ENCODE measurements at places on chromosomes 2 and 18.

- DNase-seq = no peak
Observed at GRCh38 chr2:183490914-183491313, 366.7 kb downstream of the NUP35 start.

- no peak for DNase-seq
Observed at GRCh38 chr2:69384618-69385081, 2.4 kb downstream of the GFPT1 start.

DNA sequence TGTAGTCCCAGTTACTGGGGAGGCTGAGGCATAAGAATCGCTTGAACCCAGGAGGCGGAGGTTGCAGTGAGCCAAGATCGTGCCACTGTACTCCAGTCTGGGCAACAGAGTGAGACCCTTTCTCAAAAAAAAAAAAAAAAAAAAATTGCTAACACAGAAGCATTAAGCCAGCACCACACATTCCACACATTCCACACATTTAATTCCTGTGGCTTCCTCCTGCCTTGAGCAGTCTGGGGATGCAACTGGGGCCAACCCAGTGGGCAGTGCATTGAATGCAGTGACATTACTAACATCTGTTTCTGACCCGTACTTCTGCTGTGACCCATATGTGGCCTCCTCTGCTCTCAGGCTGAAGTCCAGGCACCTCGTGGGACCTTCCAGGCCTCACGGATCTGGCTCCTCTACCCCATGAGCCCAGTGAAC is 107.0 kb downstream of the BCL2L11 start:
- DNase-seq = no peak

GRCh38 chr18:1147730-1148129 is 243.1 kb downstream of the ADCYAP1 start:
- no peak for DNase-seq

DNA sequence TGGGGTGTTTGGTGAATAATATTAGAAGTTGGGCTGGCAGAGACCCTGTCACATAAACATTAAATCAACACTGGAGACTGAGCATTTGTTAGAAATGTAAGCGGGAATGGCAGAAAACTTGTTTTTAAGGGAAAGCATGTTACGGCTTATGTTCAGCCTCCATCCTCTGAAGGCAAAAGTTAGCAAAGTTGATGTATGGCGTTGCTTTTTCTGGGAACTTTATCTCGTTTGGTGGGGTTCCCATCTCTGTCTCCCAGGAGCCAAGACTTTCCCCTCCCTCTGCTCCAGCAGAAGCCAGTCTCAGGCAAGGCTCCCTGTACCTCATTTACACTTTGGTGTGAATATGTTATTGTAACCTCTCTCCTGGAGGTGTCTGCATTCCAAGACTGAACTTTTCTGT is 105.1 kb downstream of the MSH2 start:
- no peak for DNase-seq

- DNase-seq = peak; percentile 65
Observed at GRCh38 chr2:138373993-138374408, 127.6 kb upstream of the SPOPL start.

- no peak for DNase-seq
Observed at GRCh38 chr2:197207598-197207997, 103.0 kb downstream of the ANKRD44 start.

DNA sequence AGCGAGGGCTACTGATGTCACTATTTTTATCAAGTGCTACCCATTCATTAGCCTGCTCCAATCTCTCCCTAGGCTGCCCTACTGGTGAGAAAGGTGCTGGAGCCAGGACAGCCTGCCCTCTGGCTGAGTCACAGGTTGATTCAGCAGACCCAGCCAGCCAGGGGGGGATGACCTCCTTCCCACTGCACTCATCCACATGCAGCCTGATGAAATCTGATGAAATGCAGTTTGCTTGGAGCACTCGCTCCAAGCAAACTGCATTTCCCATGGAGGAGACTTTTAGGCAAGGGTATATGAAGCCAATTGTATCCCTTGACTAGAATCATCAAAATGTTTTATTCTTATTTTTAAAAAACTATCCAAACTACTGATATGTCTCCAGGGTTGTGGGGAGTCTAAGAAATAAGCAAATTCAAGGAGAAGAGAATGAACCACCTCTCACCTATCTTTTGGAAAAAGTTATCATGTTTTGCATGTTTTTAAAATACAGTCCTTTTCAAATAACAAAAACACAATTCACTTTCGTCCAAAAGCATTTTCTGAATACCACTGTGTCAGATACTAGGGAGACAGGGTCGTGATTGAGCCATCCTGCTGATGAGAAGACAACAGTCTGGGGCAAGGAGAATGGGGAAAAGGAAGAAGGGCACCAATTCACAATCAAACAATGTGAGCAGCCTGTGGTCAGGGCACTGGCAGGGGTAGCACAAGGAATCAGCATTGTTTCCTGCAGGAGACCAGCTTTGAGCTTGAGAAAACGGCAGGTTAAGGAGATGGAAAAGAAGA is 128.3 kb downstream of the AFF3 start:
- DNase-seq = no peak

DNA sequence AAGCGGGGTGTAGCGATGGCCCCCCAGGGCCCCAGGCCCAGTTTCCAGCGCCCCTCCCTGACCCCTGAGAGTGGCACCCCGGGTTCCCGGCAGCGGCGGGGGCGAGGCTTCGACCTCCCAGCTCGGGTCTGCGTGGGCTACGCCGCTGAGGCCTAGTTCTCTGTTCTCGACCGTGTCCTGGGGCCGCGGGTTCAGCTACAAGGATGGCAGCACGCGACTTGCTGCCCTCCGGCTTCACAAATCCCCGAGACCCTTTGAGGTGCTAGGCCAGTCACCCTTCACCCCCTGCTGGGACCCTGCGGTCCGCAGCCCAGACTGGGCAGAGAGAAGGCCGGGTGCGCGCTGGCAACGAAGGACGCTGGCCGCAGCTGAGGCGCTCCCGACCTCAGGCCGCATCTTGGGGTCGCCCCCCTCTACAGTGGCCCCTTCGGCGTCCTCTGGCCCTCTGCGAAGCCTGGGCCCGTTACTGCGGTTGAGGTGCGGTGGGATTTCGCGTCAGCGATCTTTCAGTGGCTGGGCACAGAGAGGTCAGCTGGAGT is 1.2 kb downstream of the OTX1 start:
- no peak for DNase-seq

GRCh38 chr2:69734035-69734611 is 7.8 kb upstream of the ANXA4 start:
- peak; percentile 13 for DNase-seq

GRCh38 chr2:47833516-47833968 is 50.6 kb downstream of the MSH6 start:
- DNase-seq = no peak

- no peak for DNase-seq
Observed at GRCh38 chr18:49352321-49352720, 108.1 kb downstream of the DYM start.

DNA sequence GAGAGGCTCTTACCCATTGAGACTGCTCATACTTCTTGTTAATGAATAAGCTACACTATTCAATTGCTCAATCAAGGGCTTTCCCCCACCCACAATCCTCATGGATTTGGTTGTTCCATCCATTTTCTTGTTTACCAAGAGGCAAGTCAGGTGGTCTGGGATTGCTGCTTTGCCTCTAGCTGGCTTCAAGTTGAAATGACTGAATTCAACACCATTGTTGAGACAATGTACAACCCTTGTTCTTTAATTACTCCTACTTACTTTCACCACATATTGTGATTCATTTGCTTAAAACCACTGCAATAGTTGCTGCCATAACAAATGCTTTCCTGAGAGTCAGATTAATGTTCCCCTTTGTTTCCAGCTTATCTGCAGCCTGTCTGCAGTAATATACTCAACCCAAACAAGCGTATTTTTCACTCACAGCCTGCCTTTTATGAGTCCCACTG is 532.2 kb downstream of the RIT2 start:
- DNase-seq = no peak

DNA sequence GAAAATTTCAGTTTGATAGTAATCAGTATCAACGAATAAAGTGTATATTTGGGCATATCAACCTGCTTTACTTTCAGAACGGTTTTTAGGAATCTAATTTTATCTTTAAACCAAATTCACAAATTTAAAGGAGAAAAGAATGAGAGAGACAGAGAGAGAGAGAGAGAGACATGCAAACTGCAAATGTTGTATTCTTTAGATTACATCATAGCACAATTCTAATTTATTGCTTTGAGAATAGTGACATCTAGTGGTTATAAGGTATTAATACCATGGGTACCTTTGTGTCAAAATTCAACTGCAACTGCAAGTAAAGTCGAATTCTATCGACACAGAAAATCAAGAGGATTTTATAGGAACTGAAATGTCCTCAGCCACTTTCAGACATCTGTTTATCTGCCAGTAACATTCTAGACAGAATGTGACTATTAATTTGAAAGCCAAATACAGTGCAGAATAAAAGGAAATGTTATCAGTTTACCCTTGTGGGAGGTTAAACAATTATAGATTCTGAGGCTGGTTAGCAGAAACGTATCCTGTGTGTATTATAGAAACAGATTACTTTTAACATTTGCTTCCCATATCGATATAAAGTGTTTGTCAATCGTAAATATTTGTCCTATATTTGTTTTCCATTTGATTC is 529.8 kb upstream of the VRK2 start:
- peak; percentile 91 for DNase-seq

GRCh38 chr2:127320067-127320466 is 26.1 kb upstream of the ERCC3 start:
- DNase-seq = no peak

DNA sequence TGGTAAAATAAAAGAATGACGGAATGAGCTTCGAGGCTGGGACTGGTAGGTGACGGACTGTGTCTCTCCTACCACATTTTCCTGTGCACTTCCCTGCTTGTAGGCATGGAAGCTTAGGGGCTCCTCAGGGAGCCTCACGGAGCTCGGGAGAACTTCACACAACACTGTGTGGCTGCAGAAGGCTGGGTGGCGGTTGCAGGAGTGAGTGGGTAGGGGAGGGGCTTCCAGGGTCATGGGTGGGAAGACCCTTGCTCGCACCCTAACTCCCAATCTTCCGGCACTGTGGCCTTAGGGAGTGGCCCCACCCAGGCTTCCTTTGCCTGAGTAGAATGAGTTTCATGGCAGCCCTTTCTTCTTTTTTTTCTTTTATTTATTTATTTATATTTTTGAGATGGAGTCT is 128.6 kb downstream of the INHBB start:
- DNase-seq = no peak

- no peak for DNase-seq
Observed at GRCh38 chr2:49490710-49491109, 336.4 kb upstream of the FSHR start.

GRCh38 chr18:36139245-36139644 is 9.5 kb downstream of the ELP2 start:
- no peak for DNase-seq

DNA sequence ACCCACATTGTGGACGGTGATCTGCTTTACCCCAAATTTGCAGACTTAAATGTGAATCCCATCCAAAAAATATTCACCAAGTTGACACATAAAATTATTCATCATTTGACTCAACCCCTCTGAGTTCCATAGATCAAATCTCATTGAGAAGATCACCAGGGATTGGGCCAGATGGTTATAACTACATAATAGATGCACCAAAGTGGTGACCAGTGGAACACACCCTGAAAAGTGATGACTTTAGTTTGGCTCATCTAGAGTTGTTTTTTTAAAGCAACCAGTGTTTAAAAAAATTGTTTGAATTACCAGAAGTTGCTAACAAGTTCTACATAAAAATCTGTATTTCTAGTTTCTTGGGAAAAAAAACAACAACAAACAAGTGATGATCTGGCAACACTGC is 155.0 kb downstream of the PLCL1 start:
- no peak for DNase-seq

GRCh38 chr18:36756242-36756641 is 72.6 kb downstream of the TPGS2 start:
- peak; percentile 20 for DNase-seq

GRCh38 chr18:79258447-79258846 is 137.3 kb upstream of the NFATC1 start:
- no peak for DNase-seq

- no peak for DNase-seq
Observed at GRCh38 chr2:176112375-176113302, 3.9 kb upstream of the HOXD10 start.

GRCh38 chr2:9191041-9191481 is 15.6 kb upstream of the ASAP2 start:
- DNase-seq = no peak

DNA sequence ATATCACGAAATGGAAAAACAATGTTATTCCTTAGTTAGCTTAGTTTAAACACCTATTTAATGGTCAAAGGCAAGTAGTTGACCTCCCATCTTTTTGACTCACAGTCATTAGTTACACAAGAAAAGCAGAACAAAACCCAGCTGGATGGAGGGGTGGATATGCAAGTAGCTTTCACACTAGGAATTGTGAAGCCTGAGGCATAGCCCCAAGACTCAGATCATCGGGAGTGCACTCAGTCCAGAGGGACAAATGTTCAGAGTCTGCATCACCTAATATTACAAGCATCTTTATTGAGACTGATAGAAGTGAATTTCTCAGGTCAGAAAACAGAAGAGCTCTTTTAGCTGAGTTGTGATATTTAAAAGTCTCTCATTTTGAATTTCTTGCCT is 15.5 kb upstream of the CPS1 start:
- DNase-seq = no peak

- peak; percentile 55 for DNase-seq
Observed at GRCh38 chr2:226699321-226699720, 100.3 kb downstream of the IRS1 start.

GRCh38 chr2:241560162-241560882 is 1.8 kb downstream of the BOK start:
- no peak for DNase-seq

GRCh38 chr2:179751163-179751809 is 110.1 kb downstream of the ZNF385B start:
- DNase-seq = peak; percentile 58

- DNase-seq = no peak
Observed at GRCh38 chr2:72210470-72210869, 62.8 kb upstream of the CYP26B1 start.

DNA sequence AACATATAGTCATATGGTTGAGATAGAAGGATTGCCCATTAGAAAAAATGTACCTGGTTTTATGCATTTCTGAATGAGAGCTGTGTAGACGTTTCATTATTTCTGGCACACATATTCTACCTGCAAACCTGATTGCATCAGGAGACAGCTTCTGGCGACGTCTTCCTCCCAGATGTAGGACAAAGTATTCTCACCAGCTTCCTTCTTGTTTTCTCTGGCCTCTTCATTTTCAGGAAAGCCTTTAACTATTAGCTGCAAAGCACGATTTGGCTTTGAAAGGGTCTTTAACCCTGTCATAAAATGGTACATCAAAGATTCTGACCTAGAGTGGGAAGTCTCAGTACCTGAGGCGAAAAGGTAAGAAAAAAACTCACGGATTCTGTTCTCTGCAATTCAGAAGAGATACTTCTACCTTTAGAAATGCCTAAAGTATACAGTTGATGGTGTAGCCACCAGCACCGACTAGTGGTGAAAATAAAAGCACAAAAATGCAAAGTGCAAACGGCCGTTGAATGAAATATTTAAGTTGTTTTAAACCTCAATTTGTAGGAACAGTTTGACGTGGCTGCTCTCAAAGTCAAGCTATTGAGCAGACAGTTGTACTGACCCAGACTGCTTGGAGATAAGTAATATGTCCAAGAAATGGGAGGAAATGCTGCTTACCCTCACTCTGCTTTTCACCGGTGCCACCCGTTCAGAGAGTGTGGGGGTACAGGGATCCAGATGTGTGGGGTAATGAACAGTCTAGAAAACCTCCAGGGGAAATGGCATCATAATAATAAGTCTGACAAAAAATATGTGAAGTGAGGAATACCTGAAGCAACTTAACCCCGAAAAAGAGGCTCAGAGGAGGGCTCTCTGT is 20.2 kb downstream of the IL18RAP start:
- no peak for DNase-seq
